ENCODE measurements at places on chromosomes 1 and 21.

DNA sequence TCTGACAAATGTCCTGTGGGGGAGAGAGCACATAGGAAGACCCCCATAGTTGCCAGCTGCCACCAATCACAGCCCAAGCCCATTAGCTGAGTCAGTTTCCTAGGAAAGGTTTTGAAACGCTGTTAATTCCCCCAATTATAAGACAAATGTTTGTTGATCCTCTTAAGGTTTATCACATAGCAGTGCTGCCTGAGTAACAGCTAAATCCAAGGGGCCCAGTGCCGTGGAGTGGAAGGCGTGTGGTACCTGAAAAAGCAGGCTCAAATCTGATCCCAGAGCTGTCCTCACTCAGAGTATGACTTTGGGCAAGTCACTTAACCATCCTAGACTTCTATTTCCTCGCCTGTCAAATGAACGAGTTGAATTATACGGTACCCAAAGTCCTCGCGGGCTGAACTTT is 69.5 kb downstream of the GRIK3 start:
- DNase-seq = no peak

DNA sequence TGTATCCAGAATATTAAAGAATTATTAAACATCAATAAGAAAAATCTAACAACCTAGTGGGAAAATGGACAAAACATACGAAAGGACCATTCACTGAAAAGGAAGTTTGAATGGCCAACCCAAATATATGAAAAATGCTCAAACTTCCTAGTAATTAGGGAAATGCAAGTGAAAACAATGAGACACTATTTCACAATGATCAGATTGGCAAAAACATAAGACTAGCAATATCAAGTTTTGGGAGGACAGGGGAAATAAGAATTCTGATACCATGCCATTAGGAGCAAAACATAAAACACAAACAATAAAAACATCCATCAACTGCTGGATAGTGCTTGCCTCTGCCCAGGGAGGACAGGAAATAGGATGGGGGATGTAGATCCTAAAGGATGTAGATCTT is 14.3 kb downstream of the XCL2 start:
- DNase-seq = no peak

DNA sequence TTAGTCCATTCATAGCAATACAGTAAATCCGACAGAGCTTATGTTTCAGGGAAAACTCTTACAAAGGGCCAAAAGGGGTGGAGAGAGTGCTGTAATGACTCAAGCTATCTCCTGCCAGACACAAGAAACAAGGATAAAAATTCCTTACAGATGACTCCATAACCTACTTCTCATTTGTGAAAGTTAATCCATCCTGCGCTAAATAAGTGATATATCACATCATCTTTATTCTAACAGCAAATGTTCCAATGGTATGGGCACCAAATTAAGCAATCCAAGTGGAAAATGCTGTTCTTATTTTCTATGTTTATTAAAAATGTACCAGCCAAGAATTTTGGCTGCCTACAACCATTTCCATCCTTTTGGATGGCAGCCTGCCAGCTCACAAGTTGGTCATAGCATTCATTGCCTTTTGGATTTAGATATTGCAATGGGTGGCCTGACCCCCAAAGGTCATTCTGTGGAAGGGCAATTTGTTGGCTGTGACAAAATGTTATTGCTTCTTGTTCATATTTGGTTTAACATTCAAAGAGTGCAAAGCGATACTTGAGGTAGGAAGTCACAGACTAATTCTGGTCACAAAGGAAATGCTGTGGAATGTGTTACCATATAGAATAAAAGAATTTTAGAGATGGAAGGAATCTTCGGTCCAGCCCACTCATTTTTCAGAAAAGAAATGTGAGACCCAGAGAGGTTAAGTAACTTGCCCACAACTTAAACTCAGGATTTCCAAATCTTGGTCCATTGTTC is 2.8 kb upstream of the ENAH start:
- DNase-seq = no peak

DNA sequence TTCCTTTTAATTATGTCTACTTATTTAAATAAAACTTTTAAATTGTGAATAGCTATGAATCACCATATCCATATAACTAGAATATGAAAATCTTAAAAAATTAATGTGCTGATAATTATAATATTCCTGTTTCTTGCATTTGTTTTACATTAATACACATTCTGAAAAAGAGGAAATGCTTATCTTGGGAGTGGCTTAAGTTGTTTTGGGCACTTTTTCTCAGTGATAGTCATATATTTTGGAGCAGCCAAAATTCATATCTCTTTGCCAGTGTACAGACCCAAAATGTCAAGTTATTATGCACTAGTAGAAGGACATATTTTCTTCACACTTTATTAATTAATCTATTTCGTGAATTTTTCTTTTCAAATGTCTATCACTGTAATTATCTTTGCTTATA is 838.5 kb downstream of the USP25 start:
- DNase-seq = no peak

DNA sequence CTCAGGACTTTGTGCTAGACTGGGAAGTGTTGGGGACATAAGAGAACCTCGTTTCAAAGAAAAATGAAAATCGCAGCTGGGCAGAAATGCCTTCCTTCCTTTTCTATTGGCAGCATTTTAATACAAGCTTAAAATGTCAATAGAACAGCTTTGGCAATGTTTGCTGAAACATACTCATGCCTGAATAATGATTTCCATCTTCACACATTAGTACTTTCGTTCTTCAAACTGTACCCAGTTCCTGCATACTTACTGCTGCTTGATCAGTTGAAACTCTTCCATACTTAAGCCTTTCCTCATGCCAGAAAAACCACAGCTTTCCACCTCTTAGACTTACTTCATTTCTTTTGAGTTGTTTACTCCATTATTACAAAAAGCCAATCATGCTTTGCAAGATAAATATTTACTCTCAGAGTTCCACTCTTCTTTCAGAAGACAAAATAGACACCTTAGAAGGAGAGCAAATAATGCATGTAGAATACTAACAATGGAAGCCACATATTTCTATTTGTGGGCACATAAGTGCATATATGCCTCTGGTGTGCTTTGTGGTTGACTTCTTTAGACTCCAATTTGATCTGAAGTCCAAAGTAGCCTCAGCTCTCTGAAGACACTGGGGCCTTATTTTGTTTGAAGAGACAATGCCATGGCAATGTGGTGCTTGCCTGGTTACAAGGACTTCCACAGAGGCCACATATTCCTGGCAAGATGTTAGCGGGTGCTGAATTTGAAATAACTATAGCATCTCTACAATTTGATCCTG is 22.7 kb upstream of the CD55 start:
- DNase-seq = no peak

DNA sequence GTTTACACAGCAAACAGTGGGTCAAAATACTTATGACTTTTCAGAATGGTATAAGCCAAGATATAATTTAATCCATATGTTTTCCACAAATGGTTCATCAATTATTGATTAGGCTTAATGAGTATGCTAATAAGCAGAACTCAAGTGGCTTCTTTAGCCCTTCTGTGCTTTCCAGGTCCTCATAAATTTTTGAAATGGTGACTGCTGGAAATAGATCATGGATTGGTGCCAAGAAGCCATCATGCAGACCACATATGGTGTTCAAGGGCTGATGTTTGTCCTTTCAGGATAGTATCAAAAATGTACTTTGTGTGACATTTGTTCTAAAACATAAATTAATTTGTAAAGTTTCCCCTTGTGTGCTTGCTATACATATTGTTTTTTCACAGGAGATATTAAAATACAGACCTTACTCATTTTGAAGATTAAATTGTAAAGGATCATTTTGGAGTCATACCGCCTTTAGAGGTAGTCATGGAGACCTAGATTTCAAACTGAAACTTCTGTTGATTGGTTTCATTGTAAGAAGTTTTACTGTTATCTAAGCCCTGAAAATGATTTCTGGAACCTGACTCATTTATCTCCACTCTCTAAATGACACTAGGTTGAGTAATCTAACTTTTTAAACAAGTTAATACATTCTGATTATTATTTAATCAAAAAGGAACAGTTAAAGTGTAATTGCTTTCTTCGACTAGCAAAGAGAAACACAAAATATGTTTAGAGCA is 507.9 kb downstream of the PLA2G4A start:
- no peak for DNase-seq

GRCh38 chr1:78607944-78608343 is 12.3 kb upstream of the IFI44L start:
- DNase-seq = no peak

DNA sequence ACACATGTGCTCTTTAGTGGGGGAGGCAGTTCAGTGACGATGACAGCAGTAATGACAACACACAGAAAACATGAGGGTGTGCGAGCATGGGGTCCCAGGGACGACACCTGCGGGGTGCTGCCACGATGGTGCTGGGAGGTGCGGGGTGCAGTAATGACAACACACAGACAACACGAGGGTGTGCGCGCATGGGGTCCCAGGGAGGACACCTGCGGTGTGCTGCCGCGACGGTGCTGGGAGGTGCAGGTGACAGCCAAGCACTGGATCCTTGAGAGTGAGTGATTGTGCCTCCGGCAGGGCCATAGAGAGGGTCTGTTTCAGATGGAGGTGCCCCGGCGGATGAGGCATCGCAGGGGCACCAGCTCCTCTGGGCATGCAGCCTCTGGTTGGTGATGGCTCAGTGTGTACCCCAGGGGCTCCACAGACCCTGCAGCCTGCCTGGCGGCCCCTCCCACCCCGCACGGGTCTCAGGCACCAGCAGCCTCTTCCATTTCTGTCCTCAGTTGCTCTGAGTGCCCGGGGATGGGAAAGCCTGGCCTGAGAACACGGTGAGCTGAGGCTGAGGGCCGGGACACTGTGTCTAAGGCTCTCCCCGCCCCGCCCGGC is 191.7 kb upstream of the ARHGEF16 start:
- no peak for DNase-seq

- DNase-seq = no peak
Observed at GRCh38 chr1:33143176-33143575, 38.7 kb downstream of the TRIM62 start.

GRCh38 chr1:11301601-11302000 is 28.6 kb downstream of the UBIAD1 start:
- no peak for DNase-seq

DNA sequence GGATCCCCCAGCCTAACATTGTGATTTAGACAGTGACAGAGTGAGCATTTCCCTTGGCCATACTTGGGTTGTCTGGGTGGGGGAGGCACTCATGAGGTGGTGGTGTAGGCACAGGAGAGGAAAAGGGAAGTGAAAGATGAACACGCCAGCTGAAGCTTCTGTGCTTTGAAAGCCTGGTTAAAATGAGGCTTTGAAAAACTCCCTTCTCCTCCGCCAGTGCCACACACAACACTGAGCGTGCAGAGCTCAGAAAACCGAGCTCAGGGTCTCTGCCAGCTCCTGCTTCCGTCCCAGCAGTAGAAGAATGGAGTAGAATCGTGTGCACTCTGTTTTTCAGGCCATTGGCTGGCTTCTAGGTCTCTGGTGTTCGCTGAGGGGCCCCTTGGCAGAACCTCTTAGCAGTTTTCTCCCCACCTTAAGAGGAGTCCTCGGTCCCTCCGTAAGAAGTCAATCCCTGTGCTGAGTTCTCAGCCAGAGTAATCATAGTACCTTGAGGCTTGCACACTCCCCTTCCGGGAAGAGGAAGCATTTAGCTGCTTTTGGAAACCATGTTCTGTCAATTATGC is 12.9 kb downstream of the PLEKHM2 start:
- no peak for DNase-seq

Measured in cortex of kidney (tissue), 1 donor.